Non-pigmented ciliary epithelial cell (primary cell): ENCODE measurements at places on chromosomes 12 and 14.

DNA sequence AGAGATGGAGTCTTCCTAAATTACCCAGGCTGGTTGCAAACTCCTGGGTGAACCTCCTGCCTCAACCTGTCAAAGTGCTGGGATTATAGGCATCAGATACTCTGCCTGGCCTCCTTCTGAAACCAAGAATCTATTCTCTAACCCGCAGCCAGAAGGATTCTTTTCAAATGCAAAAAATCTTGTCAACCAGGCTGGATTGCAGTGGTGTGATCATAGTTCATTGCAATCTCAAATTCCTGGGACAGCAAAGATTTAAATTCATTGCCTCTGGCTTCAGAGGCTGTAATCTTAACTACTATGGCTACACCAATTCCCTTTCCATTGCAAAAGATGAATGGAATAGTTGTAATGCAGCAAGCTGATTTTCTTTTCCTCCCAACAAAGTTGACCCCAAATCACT lies 106.3 kb upstream of the TBX3 start:
- no peak for DNase-seq

GRCh38 chr12:109948368-109948767 lies 47.8 kb downstream of the GIT2 start:
- DNase-seq, result no peak

GRCh38 chr12:2667716-2668440 lies 126.9 kb upstream of the FKBP4 start:
- DNase-seq, result no peak

- no peak for DNase-seq
These were observed 194.1 kb downstream of the BTG1 start for GRCh38 chr12:91951571-91951970.

DNA sequence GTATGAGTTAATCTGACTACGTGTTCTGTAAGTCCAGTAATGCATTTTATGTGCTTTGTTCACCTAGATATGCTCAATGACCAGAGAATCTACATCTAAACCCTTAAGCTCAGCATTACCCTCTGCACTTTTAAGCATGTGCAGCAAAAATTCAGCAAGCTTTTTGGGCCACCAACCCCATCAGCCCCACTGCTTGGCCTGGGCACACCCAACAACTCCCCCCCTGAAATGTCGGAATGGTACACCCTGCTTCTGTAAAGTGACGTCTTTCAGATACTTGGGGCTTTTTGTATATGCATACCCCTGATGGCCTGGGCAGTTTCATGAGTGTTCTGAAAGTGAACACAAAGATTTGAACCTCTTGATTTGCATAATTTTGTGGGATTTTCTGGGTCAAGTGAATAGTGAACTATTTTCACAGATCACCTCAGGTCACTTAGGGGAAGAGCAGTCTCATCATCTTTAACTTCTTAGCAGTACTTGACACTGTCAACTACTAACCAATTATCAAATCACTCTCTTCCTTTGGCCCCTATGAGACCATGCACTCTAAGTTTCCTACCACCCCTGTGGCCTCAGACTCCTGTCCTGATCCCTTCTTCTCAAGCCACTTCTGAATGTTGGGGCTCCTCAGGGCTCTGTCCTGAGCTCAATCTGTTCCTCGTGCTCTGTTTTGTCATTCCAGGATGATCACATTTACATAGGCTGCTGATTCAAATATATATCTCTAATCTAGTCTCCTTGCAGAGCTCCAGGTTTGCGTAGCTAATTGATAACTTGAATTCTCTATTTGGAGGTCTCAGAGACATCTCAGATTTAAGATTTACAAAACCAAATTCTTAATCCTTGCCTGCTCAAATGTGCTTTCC lies 36.3 kb upstream of the PPM1A start:
- DNase-seq, result no peak

DNA sequence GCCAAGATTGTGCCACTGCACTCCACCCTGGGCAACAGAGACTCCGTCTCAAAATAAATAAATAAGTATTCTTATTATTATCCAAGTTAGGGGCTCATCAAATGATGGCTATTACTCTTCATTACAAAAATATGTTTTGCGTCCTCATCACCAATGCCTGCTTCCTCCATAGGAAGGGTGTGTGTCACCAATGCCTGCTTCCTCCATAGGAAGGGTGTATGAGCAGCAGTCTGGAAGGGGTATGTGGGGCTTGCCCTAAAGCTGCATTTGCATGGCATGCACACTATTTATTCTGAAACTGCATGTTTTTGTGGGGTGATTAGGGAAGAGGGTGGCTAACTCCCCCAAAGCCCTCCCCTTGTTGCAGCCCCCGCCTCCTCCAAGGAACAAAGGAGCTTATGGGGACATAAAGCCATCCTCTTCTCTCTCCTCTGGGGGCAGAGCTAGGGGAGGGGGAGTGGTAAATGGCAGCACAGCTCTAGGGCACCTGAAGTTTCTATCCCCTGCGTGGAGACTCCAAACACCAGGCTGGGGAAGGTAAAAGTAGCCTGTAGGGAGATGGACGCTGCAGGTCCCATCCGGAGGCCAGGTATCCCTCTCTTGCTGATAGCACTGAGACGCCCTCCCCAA lies 1.3 kb downstream of the CAMKK2 start:
- DNase-seq, result no peak

- DNase-seq, result no peak
These were observed 226.4 kb upstream of the CAND1 start for GRCh38 chr12:67042697-67043131.

GRCh38 chr12:11668611-11669010 lies 19.1 kb downstream of the ETV6 start:
- no peak for DNase-seq

GRCh38 chr14:41280745-41281144 lies 325.9 kb upstream of the LRFN5 start:
- no peak for DNase-seq
